ENCODE measurements at places on chromosomes 6 and 20.

DNA sequence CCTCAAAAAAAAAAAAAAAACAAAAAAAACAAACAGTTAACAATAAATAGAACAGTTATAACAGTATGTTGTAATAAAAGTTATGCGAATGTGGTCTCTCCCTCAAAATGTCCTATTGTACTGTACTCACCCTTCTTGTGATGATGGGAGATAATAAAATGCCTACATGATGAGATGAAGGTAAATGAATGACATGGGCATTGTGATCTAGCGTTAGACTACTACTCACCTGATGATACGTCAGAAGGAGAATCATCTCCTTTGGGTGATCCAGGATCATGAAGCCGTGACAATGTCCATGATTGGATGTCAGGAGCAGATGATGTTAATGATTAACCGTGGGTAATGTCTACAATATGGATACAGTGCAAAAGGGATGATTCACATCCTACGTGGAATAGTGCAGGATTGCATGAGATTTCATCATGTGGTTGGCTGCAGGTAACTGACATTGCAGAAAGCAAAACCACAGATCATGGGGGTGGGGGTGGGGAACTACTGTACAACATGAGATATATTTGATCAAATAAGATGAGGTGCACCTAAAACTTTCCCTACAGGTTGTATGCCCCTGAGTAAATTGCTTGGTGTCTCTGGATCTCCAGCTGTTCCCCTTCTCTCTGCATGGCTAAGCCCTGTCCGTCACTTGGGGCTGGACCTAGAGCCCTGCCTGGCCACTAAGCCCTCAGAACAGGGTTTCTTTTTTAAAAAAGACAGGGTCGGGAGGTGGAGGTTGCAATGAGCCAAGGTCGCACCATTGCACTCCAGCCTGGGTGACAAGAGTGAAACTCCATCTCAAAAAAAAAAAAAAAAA lies 6.2 kb upstream of the RBCK1 start:
- DNase-seq = no peak

DNA sequence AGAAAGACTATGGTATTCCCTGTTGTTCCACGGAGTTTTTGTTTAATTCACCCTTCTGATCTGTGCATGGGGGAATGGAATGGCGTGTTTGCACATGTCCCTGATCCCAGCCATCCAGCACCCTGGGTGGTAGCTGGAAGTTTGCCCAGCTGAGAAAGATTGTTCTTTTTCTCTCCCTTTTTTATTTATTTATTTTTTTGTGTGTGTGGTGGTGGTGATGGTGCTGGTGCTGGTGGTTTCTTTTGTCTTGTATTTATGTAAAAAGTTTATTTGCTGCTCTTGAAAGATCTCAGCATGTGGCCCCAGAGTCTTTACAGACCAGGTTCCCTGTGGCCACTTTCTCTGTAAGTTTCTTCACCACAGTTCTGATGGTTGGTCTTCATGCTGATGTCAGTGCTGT lies 372.6 kb downstream of the UTRN start:
- no peak for DNase-seq

- no peak for DNase-seq
These were observed 24.7 kb downstream of the EDN3 start for GRCh38 chr20:59325142-59325523.

GRCh38 chr6:161171207-161171606 lies 102.7 kb downstream of the AGPAT4 start:
- no peak for DNase-seq

GRCh38 chr6:107655245-107655644 lies 165.3 kb downstream of the SOBP start:
- no peak for DNase-seq

DNA sequence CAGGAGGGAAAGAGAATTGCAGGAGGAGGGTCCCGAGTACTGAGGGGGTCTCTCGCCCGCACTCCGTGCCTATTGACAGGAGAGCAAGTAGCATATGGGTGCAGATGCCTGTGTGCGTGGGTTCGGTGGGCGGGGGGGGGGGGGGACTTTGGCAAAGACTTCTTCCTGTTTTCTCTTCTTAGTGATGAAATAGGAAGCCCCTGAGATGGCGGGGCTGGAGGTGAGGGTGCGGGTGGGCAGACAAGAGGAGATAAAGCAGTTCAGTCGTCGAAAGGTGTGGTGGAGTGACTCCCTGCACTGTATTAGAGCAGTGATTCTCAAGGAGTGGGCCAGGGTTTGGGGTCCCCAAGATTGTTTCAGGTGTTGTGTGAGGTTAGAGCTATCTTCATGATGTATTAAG lies 3.7 kb downstream of the NAA20 start:
- DNase-seq = no peak

- no peak for DNase-seq
These were observed 15.9 kb upstream of the TBC1D20 start for GRCh38 chr20:478010-478948.

DNA sequence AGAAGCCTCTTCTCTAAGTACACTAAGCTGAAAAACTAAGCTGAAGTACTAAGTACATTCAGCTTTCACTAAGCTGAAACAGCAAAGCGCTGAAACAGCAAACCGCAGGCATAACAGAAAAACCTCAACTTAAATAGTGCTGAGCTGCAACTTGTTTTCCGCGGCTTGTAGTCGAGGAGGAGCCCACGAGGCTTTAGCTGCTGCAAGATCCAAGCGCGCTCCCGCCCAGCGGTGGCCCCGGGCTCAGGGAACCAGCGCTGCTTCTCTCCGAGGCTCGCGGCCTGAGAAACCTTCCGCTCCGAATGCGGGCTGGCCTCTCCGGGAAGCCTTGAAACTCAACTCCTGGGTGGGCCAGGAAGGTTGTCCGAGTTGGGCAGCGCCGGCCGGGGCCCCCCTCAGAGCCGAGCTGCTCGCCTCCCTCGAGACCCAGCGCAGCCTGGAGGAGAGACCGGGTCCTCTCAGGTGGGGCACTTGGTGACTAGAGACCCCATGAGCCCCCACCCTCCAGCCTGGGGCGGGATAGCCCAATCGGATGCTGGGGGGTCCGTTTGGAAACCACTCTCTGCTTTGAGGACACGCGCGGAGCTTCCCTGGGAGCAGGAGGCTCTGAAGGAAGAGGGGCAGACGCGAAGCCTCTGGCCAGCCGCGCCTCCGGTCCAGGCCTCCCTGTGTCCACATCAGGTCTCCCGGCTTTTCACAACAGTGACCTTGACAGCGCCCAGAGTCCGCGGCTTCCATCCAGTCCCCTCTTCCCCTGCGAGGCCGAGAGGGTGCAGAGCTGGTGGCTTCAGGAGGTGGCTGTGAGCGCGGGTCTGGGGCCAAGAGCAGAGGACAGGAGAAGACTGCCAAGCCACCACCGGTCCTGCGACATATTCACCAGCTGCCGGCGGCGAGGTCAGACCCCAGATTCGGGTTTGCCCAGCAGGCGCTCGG lies 38.1 kb upstream of the HLA-E start:
- no peak for DNase-seq

GRCh38 chr20:60587986-60588385 lies 629.8 kb downstream of the CDH26 start:
- DNase-seq = no peak

DNA sequence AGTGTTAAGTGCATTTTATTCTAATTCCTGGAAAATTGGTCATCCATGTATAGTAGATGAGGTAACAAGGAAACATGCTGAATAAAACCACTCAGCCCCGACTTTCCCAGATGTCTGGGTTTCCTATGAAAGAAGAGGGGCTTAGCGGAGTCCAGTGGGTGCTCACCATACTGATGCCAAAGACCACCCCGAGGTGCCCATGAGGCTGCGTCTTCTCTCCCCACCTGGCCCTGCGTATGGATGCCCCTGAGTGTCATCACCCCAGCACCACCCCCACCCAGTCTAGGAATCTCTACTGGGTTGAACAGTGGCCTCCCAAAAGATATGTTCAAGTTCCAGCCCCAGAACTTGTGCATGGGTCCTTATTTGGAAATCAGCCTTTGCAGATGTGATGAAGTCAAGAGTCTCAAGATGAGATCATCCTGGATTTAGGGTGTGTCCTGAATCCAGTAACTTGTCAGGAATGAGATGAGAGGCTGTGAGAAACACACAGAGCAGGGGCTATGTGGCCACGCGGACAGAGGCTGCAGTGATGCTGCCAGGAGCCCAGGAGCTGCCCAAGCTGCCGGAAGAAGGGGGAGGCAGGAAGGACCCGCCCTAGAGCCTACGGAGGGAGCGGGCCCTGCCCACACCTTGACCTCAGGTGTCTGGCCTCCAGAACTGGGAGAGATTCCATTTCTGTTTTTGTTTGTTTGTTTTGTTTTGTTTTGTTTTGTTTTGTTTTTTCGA lies 124.6 kb upstream of the CDH4 start:
- no peak for DNase-seq

GRCh38 chr6:53539561-53539960 lies 5.3 kb downstream of the GCLC start:
- DNase-seq = no peak

DNA sequence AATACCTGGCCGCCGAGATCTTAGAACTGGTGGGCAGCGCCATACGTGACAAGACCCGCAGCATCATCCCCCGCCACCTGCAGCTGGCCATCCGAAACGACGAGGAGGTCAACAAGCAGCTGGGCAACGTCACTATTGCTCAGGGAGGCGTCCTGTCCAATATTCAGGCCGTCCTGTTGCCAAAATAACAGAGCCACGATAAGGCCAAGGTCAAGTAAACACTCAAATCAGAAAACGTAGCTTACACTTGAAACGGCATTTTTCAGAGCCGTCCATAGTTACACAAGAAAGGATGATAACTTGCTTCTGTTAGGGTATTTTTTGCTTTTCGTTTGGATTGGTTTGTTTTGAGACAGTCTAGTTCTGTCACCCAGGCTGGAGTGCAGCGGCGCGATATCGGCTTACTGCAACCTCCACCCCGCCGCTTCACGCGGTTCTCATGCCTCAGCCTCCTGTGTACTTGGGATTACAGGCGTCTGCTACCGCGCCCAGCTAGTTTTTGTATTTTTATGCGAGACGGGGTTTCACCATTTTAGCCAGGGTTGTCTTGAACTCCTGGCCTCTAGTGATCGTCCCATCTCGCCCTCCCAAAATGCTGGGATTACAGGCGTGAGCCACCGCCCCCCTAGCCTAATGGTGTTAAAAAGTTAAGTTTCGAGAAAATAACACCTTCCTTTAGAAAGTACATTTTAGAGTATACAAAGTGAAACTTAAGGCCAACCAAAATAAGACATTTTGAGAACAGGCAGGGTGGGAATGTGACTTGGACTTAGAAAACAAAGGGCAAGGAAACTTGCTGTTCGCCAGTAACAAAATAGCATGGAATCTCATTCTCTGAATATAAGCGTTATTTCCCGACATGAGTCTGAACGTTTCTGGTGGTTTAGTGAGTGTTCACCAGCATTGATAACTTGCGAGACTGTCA lies 42.8 kb upstream of the HFE start:
- DNase-seq = no peak

GRCh38 chr6:156438350-156438923 lies 338.7 kb upstream of the ARID1B start:
- DNase-seq = no peak

- DNase-seq = no peak
These were observed 8.9 kb downstream of the BPIFB1 start for GRCh38 chr20:33291830-33292355.

- no peak for DNase-seq
These were observed 4.2 kb upstream of the EPHA7 start for GRCh38 chr6:93423542-93423941.

GRCh38 chr6:38110481-38110971 lies 291.0 kb downstream of the ZFAND3 start:
- DNase-seq = no peak

DNA sequence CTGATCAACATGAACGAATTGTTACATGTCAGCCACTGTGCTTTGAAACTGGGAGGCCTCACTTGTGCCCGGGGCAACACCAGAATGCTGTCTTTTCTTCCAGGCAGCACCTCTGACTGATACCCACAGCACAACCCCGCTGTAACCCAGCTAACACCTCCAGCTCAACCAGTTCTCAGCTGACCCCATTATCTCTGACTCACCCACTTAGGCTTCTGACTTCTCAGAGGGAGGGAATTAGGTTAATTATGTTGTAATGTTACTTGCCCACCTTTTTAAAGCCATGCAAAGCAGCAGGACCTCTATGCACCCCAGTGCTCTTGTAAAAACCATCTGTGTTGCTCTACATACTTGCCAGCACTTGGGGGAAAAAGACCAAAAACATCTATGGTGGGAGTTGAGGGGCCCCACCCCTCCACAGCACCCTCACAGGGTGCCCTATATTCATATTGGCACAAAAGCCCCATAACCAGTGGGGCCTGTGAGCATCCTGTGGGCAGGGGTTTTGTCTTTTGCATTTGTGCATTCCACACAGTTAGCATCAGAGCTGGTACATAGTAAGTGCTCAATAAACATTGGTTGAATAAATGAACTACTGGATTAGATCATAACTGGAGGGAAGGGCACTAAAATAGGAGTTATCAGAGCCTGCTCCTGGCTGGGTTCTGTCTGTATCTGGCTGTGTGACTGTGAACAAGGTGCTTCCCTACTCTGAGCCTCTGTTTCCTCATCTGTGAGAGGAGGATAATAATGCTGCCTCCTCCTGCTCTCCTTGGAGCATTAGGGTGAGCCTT lies 22.3 kb downstream of the BNIP5 start:
- DNase-seq = no peak

DNA sequence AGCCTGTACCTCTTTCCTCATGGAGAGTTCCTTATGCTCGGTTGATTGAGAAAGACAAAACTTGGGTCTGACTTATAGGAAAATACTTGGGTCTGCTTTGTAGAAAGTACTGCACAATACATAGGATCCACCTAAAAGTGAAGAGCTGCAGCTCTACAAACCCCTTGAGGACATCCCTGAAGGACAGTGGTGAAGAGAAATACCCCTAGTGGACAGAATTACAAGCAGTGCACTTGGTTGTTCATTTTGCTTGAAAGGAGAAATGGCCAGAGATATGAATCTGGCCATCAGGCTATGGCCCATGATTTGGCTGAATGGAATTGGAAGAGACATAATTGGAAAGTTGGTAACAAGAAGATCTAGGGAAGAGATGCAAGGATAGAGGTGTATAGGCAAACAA lies 8.3 kb downstream of the CD24 start:
- DNase-seq = no peak

DNA sequence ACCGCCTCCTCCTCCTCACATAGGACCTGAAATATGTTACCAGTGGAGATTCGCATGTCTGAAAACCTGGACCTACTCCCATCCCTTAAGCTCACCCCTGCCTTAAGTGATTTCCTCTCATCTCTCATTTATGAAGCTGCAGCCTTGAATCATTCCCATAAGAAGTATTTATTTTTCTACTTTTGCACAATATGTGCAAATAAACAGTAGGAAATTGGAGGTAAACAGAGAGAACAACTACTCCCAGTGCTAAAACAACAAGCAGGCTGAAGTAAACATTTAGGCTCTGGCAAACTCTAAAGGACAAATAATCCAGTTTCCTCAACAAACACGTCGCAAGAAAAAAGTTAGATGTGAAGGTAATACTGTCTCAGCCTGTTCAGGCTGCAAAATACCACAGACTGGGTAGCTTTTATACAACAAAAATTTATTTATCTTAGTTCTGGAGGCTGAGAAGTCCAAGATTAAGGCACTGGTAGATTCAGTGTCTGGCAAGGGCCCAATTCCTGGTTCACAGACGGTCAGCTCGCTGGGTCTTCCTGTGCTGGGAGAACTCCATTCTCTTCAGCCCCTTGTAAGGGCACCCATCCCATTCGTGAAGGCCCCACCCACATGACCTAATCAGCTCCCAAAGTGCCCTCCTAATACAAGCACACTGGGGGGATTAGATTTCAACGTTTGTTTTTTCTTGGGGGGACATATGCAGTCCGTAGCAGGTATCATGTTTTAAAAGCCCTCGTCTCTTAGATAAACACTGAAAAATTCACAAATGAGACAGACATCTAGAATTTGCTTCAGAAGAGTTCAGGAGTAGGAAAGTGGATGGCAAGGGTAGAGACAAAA lies 15.6 kb downstream of the SPATA2 start:
- DNase-seq = peak; percentile 17

GRCh38 chr20:58310291-58310782 lies 822 bp downstream of the RAB22A start:
- no peak for DNase-seq

Measured in omental fat pad (tissue), 4 donors.